Left renal cortex interstitium (tissue), 4 donors: ENCODE measurements at places on chromosomes 3 and 15.

GRCh38 chr15:77784361-77785292, 151.9 kb upstream of the LINGO1 start:
- DNase-seq, result no peak

DNA sequence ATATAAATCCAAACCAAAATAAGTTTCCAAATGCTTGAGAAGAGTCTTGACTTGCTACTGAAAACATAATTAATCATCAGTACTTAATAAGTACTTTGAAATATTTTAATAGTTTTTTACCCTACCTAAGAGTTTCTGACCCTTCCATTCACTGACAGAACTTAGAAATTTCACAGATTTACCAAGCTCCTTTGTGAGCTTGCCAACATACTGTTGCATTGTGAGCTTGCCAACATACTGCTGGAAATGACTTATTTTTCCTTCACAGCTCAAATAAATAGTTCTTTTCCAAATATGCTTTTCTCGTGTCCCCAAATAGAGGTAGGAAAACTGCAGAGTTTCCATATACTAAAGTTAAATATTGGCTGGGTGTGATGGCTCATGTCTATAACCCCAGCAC, 9.6 kb upstream of the AADAC start:
- no peak for DNase-seq

- no peak for DNase-seq
These were observed 73.8 kb upstream of the ZBED2 start for GRCh38 chr3:111668888-111669488.

- DNase-seq, result no peak
These were observed 282.3 kb upstream of the NECTIN3 start for GRCh38 chr3:110789315-110789714.

- peak; percentile 59 for DNase-seq
These were observed at the start of gene ARHGAP31 for GRCh38 chr3:119293871-119294695. Gene ARHGAP31, plus strand, starts transcription at chr3:119294383. Its CDS starts 522 bp downstream, at chr3:119294905.

GRCh38 chr3:138796761-138797160, 38.0 kb downstream of the PIK3CB start:
- DNase-seq, result no peak

- DNase-seq, result no peak
These were observed 89.9 kb upstream of the MEF2A start for GRCh38 chr15:99475754-99476412.

GRCh38 chr3:60841355-60841754, 409.9 kb downstream of the FHIT start:
- DNase-seq, result no peak

- no peak for DNase-seq
These were observed 58.2 kb downstream of the CHDH start for GRCh38 chr3:53788038-53788437.

DNA sequence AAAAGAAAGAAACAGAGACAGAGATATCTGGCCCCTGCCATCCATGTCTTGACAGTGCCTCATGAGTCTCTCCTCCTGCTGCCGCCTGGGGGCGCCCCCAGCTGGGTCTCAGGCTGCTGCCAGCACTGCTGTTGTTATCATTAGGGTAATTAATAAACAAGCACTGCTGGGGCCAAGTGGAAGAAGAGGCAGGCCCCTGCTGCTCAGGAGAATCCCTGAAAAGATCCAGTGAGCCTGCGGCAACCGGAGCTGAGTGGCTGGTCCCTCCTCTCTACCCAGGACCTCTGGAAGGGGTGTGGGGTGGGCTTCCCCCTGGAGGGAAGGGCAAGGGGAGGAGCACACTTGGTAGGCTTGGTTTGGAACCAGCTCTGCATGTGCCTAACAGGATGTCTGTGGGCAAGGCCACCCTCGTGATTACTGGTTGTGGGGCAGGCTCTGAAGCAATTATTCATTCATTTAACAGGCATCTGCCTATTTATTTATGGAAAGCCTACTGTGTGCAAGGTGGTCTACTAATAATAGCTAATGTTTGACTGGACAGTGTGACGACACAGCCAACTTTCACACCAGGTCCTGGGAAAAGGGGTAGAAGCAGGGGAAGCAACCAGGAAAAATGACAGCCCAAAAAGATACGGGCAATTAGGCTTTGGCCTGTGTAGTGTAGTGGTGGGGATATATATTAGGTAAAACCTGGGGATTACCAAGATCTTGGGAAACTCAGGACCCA, 1.2 kb upstream of the TYRO3 start:
- DNase-seq, result no peak

GRCh38 chr3:165532851-165533250, 304.4 kb downstream of the BCHE start:
- DNase-seq, result no peak

- DNase-seq, result no peak
These were observed 60.7 kb downstream of the CACNA1D start for GRCh38 chr3:53555068-53555588.

DNA sequence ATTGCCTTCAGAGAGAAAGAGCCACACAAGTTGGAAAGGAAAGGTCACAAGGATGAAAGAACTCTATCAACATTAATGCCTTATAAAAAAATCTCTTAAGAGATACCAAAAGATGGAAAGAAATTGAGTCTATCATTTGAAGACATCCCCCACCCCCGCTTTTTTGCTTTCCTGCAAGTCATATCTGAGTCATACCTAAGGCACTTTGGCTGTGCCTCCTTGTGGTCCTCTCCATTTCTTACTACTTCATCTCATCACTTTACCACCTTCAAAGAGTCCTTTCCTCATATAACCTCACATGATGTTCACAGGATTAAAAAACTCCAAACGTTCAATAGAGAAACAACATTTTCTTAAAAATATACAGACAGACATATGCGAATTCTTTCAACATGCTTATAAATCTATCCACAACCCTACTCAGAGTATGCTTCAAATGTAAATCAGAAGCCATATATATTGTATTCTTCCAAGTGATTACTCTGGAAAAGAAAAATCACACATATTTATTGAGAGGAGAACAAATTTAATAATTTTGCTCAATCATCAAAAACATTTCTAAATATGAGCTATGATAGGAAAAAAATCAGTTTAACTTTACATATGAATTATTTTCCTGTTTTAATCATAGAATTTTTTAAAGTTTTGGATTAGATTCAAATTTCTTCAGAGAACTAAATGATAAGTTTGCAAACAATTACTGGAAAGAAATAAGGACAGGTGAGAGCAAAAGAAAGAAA, 1003.9 kb upstream of the CFAP20DC start:
- no peak for DNase-seq

DNA sequence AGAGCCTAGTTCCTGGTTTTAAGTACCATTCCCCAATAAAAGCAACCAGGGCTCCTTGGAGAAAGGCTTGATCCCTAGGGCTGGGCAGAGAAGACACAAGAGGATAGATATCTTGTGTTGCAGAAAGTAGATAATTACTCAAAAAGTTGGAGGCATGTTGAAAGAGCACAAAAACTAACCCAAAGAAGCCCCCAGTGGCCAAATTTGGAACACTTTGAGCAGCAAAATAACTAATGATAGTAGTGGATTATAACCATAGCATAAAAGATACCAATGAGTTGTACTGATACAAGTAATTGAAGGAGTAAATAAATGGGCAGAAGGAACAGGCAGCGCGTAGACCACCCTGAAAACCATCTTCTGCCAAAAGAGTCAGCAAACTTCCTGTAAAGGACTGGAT, 12.0 kb downstream of the EXOSC7 start:
- no peak for DNase-seq

- no peak for DNase-seq
These were observed 217.3 kb downstream of the SUCLG2 start for GRCh38 chr3:67437090-67437489.

DNA sequence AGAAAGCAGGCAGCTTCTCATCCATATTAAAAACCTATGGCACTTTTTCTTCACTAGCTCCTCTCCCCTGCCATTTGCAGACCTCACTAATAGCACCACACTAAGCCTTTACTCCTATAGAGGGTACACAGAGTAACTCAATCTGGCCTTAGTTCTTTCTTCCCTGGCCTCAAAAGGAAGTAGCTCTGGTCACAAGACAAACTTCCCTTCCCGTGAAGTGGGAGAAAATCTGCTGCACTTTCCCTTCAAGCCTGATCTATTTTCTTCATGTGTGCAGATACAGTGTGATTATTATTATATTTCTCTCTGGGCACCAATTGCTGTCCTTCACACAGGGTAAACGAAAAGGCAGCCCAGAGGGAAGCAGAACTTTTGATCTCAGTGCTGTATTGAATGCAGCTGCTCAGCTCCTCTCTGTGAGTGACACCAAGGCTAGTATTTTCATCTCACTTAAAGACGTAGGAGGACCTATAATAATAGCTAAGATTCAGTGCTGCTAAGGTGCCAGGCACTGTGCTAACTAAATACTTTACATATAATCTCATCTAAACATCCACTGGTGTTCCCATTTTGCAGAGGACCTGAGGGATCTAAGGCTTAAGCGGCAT, 61.9 kb upstream of the RASGRP1 start:
- DNase-seq, result no peak

DNA sequence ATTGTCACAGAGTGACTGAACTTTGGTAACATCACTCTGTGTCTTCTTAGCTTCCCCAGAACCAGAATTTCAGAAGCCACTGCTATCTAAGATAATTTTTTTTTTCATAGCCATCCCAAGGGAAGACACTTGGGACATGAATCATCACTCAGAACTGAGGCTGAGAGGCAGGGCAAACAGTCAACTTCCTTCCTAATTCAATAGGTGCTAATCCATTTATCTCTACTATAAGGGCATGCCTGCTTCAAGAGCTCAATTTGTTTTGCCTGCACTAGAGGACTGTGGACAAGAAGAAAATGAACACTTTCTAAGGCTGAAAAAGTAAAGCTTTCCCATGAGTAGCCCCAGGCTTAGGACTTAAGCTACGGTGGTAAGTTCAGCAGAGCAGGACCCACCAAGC, 56.7 kb upstream of the MYRIP start:
- no peak for DNase-seq

- no peak for DNase-seq
These were observed 11.4 kb downstream of the RPL22L1 start for GRCh38 chr3:170858599-170858998.

GRCh38 chr3:168952551-168952950, 711.0 kb downstream of the MECOM start:
- peak; percentile 25 for DNase-seq

DNA sequence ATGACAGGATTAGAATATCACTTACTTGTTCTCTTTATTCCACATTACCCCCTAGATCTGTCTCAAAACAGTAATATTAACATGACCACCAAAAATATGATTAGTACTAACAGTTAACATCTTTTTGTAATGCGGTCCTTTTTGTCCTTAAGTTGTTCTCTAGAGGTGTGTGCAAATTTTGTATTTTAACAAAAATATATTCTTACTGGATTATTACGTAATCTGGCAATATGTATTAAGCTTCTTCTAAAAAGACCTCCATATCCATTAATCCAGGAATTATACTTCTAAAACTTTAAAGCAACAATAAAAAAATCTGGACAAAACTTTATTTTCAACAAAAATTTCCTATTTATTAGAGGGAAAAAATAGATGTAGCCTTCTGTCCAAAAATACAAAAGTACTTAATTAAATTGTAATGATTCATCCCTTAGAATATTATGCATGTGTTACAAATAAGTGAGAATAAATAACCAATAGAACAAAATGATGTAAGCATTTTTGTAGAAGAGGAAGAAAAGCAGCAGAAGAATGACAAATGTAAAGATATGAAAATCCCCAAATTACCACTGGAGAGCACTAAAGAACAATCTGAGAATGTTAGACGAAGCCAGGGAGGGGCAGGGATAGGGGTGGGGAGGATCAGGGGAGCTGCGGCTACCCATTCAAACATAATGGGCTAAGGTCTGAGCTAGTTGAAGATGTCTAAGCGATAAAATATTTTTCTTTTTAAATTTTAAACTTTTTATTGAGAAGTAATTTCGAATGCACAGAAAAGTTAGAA, 945.6 kb downstream of the MCTP2 start:
- DNase-seq, result no peak

- DNase-seq, result no peak
These were observed 294.0 kb downstream of the RORA start for GRCh38 chr15:60935130-60935529.

GRCh38 chr3:101817992-101818391, 31.3 kb upstream of the NFKBIZ start:
- DNase-seq, result no peak

DNA sequence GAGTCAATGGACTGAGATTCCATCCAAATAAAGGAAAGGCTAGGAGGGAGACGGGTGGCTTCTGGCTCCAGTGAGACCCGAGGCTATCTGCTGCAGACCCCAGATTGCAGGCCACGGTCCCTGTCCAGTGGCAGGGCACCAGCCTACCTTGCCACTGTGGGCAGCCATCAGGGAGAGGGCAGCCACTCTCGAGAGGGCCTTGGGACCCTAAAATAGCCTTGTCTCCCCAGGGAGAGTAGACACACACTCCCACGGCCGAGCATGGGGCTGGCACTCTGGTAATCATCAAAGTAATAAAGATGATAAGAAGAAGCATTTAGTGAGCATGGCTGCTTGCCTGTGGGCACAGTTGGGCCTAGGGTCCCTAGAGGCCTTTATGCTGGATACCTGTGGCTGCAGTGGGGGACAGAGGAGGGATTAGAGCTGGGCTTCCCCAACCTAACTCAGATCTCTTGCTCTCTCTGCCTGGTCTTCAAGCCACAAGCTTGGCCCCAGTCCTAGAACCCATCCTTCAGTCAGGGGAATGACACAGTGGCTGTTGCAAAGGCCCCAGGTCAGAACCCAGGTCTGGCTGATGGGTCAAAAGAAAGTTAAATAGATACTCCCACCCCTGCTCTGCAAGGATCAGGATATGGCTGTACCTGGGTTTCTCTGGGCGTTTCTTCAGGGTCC, 9.2 kb upstream of the VIPR1 start:
- no peak for DNase-seq

DNA sequence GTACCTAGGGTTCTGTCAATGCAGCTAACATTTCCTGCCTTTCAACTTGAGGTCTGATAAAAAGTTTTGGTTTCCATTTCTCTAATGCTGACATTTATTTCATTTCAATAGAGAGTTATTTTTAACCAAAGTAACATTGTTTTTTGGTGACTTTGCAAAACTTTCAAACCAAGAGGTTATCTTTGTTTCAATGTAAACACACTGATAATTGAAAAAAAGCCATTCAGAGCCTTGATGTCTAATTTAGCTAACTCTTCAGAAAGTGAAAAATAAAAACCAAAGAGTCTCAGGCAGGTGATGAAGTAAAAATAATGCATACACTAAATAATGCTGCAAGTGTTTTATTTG, 9.6 kb upstream of the TIPARP start:
- DNase-seq, result no peak

DNA sequence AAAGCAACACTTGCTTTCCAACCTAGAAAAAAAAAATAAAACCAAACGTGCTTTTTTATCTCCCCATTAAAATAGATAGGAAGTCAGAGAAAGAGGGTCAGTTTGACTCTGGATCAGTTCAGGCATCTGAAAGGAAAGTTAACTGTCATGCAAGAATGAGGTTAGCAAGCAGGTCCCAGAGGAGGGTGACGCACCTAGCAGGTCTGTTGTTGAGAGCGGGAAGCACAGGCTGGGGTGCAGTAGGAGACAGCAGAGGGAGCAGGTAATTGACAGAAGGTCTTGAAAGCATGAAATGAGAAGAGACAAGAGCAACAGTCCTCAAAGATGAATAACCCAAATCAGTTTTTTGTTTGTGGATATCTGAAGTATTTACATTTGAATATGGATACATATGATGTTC, 82.5 kb downstream of the ANO10 start:
- DNase-seq, result no peak

GRCh38 chr3:12708584-12709192, 44.8 kb upstream of the RAF1 start:
- DNase-seq, result no peak
